ENCODE measurements at places on chromosomes 5 and 9.

DNA sequence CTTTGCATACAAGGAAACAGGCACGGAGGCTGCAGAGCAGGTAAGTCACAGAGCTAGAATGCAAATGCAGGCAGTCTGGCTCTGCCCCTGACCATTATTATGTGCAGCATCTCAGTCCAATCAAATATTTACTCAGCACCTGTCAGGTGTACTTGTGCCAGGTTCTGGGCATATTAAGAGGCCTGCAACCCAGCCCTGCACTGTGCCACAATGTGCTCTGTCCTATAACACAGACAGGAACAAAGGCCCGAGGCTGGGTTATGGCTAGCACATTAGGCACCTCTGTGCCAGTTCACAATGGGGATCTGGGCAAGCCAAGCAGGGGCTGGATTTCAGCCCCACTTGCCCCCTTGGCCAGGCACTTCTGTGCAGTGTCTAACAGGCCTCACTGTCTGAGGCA is 14.0 kb downstream of the ARL15 start:
- DNase-seq = no peak

GRCh38 chr5:123093111-123093600 is 4.1 kb downstream of the PRDM6 start:
- DNase-seq = no peak

DNA sequence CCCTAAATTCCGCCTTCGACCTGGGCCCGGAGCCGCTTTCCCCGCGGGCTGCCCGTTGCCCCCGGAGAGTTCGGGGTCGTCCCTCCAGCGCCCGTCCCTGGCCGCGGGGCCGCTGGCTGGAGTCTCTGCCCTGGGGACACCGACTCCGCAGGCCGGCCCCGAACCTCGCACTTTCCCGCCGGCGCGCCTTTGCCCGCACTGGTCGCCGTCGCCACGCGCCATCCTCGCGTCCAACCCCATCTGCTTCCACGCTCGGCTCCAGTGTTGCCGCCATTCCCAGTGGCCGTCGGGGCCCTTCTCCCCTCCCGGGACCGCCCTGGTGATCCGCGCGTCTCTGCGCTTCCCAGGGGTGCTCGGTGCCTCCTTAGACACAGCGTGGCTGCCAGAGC is 11.0 kb downstream of the LHX3 start:
- DNase-seq = no peak

DNA sequence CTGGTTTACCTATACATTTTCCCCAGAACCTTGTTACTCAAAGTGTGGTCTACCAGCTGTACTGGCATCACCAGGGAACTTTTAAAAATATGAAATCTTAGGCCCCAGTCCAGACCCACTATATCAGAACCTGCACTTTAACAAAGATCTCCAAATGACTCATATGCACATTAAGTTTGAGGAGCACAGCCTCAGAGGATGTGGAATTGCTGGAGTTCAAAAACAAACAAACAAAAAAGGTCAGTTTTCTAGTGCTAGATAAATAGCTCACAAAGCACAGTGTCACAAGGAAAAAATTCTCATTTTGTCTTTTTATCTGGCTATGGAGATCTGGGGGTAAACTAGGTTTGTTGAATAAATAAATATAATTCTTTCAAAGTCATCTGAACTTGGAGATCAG is 68.9 kb upstream of the ANKRD55 start:
- no peak for DNase-seq

DNA sequence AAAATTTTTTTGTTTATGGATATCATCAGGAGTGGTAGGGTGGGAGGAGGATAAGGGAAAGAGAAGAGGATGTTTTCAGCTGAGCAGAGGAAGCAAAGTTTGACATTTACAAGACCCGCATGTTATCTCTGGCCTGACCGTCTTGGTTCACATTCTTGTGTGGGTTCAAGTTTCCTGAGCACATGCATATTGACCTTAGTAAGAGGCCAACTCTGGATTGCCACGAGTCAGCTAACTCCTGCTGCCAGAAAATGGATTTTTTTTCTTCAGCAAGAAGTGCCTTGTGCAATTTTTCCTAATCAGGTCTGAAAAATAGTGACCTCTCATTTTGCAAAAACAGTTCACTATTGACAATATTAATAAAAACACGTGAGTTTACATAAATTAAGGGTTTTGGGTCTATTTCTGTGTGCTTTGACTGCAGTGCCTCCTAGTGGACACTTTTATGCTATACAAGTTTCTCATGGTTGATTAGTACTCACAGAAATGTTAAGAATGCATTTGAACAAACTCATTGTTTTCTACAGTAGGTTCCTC is 27.1 kb upstream of the BASP1 start:
- no peak for DNase-seq

GRCh38 chr9:123761905-123762605 is 167.9 kb downstream of the DENND1A start:
- no peak for DNase-seq

DNA sequence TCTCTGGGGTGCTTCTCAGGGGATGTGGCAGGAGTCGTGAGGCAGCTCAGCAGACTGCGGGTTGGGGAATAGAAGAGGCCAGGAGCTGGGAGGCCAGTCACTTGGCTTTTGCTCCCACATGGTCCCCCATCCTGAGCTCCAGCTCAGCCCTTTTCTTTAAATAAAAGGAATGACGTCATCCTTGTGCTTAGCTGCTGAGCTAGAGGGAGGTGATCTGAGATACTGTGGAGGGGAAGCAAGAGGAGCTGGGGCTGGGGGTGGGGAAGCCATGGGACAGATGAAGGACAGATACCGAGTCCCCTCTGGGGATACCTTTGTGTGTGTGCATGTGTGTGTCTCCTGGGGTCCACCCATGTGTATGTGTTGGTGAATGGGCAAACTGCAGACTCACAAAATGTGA is 89.0 kb upstream of the ARAP3 start:
- DNase-seq = no peak

DNA sequence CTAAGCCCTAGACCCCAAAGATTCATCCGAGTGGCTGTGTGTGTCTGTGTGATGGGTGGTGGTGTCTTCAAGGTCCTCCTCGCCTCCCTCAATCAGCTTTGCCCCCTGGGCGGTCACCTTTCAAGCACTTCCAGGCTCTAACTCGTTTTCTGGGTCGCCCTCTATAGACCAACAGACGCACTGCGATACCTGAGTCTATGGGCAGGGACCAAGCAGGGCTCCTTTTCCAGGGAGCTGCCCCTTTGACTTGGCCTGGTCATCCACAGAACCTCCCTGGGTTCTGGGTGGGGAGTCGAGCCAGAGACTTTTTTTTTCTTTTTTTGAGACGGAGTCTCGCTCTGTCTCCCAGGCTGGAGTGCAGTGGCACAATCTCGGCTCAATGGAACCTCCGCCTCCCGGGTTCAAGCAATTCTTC is 1.1 kb downstream of the SLC27A4 start:
- DNase-seq = peak; percentile 60

GRCh38 chr9:127589955-127590370 is 22.1 kb upstream of the STXBP1 start:
- no peak for DNase-seq

DNA sequence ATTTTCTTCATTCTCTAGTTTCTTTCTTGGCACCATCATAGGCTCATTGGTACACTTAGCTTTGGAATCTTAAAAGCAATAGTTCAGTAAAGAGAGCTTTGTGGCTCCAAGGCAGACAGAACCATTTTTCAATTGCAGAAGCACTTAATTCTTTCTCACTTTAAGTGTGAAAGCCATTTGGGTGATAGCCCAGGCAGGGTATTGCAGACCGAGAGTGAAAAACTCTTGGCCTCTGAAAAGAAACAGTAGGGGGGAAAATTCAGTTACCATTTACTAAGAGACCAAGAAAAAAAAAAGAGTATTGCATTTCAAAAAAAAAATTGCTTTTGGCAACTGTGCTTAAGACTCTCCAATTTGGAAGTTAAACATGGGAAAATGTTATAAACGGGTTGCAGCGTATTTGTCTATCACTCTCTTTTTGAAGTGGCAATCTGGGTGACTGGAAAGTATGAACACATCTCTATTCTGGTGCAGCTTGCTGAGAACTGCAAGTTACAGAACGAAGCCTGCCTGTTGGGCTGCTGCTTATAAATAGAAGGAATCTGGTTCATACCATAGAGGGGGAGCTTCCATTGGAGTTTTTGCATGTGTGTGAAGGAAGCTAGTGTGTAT is 170.5 kb downstream of the TLE4 start:
- DNase-seq = no peak

DNA sequence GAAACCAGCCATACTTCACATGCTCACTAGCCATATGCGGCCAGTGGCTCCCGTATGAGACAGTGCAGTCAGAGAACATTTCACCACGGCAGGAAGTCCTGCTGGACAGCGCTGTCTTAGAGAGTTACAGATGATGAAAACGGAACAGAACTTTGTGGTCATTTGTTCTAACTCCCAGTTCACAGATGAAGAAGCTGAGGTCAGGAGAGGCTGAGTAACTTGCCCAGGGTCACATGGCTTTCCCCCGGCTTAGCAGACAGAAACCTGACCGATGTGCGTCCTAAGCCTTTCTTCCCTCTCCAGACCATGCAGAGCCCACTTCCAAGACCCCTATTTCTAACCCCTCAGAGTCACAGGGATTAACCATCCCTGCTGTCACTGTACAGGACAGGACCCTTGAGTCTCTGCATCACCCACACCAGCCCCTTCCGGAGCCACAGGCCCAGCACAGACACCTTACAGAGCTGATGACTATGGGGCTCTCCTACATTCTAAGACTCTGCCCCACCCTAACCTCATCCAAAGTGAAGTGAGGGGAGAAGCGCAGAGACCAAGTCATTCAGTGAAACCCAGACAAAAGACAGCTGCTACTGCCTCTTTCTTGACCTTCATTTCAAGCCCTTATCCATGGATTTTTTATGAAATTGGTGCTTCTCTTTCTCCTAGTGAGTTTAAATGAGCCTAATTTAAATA is 86.9 kb downstream of the PTPN3 start:
- DNase-seq = no peak

All from Right ventricle myocardium superior (tissue), 1 donor.